ENCODE measurements at places on chromosomes 11 and 22.

DNA sequence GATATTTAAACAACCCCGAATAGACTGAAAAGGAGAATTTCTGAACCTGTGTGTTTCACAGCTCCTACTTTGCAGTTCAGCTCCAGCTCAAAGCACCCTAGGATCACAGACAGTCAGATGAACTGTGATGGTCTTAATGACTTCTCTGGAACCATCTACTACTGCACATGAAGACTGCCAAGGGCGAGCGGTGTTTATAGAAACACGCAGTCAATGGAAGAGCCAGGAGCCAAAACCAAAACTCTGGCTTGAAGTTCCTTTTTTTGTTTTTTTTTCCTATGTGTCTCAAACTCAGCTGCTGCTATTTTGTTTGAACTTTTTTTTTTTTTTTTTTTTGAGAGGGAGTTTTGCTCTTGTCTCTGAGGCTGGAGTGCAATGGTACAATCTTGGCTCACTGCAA lies 382.6 kb upstream of the SYN3 start:
- no peak for DNase-seq

DNA sequence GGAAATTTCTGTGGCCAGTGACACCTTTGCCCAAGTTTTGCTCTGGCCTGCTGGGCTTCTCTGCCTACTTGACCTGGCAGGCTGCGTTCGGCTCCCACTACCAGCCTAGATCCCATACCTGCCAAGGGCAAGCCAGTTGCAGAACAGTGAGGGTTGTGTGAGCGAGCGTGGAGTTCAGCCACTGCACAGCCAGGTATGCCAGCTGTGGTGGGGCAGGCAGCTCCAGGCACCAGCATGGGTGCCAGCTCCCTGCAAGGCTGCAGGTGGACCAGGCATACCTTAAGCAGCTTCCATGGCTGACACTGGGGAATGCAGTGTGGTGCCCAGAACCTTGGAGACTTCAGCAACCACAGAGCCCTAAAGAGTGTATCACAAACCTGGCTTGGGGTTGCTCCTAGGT lies 133.5 kb downstream of the LDLRAD3 start:
- no peak for DNase-seq

DNA sequence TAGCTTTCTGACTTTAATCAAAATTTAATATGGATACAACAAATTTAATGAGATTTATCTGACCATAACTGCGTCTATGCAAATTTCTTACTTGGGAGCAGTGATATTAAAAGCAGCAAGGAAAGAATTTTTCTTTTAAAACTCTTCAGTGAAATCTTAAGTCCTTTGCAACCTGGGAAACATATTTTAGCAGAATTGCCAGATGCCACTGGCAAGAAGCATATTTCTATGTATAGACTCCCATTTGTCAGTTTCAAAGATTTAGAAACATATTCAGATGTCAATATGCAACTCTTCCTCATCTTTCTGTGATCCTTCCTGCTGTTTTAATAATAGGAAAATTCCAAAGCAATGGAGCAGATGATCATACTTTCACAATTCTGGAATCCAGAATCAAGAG lies 911.3 kb downstream of the LUZP2 start:
- no peak for DNase-seq

DNA sequence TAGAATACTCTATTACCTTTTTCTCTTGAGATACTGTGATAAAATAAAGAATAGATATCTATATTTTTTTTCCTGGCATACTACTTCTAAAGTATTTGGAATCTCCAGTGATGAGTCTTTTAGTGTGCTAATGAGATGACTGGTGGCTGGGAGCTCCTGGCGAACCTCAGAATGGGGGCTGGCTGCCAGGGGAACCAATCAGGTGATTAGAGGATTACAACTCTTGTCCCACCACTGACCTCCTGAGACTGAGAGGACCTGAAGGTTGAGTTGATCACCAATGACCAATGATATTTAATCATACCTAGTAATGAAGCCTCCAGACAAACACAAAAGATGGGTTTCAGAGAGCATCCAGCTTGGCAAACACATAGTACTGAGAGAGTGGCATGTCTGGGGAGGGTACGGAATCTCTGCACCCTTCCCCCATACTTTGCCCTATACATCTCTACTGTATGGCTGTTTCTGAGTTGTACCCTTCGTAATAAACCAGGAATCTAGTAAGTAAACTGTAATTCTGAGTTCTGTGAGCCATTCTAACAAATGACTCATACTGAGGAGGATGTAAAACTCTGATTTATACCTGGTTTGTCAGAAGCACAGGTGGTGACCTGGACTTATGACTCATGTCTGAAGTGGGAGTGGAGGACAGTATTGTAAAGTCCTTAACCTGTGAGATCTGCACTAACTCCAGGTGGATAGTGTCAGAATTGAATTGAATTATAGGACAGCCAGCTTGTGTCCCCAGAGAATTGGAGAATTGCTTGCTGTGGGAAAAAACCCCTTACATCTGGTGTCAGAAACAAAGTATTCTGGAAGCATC lies 325.3 kb upstream of the LRRC4C start:
- peak; percentile 10 for DNase-seq
